Mesenteric fat pad (tissue), 1 donor: ENCODE measurements at places on chromosomes 2 and 18. TPM values are rescaled to one million over a fixed set of nuclear protein-coding genes. Genes with fewer than 3 reads are reported as not detected.

The AMER3 gene
- total RNA-seq, result not detected

The LRRTM4 gene
- 0.55 TPM for total RNA-seq

The TWIST2 gene
- total RNA-seq, result 73.9 TPM

The SLC14A1 gene
- total RNA-seq, result 1.2 TPM

The RAB17 gene
- 0.87 TPM for total RNA-seq

The ZNF532 gene
- total RNA-seq, result 46.6 TPM

The SCYGR4 gene
- total RNA-seq, result not detected

The SOCS6 gene
- total RNA-seq, result 17.7 TPM

The PROKR1 gene
- total RNA-seq, result 1.3 TPM

The CLEC4F gene
- 0.48 TPM for total RNA-seq

The CAPN14 gene
- total RNA-seq, result 0.10 TPM

The WDFY1 gene
- 41.7 TPM for total RNA-seq

The AOX1 gene
- total RNA-seq, result 220 TPM

The SGPP2 gene
- not detected for total RNA-seq

The KATNAL2 gene
- 4.8 TPM for total RNA-seq

The EHD3 gene
- total RNA-seq, result 2.4 TPM

The CTNNA2 gene
- not detected for total RNA-seq

The COL4A4 gene
- total RNA-seq, result 0.45 TPM

The EVX2 gene
- not detected for total RNA-seq

The CELF4 gene
- 0.39 TPM for total RNA-seq

The KYNU gene
- 12.0 TPM for total RNA-seq
